Stimulated activated CD8-positive, alpha-beta memory T cell treated with anti-CD3 and anti-CD28 coated beads, Interleukin-12 subunit alpha, Interleukin-12 subunit beta, amount 100 ng/mL, for 1 hour (primary cell): ENCODE measurements at places on chromosomes 3 and 15.

GRCh38 chr3:194705761-194706160 lies 20.1 kb downstream of the FAM43A start:
- DNase-seq = no peak

GRCh38 chr3:41075975-41076374 lies 123.3 kb upstream of the CTNNB1 start:
- no peak for DNase-seq

- no peak for DNase-seq
Measured at GRCh38 chr15:86623236-86623635, 543.6 kb downstream of the AGBL1 start.

- no peak for DNase-seq
Measured at GRCh38 chr3:72179107-72179464, 394.1 kb upstream of the PROK2 start.

- no peak for DNase-seq
Measured at GRCh38 chr3:50515565-50516439, 12.4 kb upstream of the CACNA2D2 start.

GRCh38 chr3:10195366-10196089 lies 30.8 kb downstream of the IRAK2 start:
- no peak for DNase-seq

- DNase-seq = no peak
Measured at GRCh38 chr3:146884296-146884695, 279.1 kb upstream of the PLSCR5 start.

- DNase-seq = no peak
Measured at GRCh38 chr15:22891426-22892210, 53.2 kb downstream of the NIPA2 start.

GRCh38 chr3:31848911-31849310 lies 132.2 kb downstream of the OSBPL10 start:
- no peak for DNase-seq

GRCh38 chr3:56825567-56826438 lies 24.1 kb upstream of the ARHGEF3 start:
- DNase-seq = no peak

DNA sequence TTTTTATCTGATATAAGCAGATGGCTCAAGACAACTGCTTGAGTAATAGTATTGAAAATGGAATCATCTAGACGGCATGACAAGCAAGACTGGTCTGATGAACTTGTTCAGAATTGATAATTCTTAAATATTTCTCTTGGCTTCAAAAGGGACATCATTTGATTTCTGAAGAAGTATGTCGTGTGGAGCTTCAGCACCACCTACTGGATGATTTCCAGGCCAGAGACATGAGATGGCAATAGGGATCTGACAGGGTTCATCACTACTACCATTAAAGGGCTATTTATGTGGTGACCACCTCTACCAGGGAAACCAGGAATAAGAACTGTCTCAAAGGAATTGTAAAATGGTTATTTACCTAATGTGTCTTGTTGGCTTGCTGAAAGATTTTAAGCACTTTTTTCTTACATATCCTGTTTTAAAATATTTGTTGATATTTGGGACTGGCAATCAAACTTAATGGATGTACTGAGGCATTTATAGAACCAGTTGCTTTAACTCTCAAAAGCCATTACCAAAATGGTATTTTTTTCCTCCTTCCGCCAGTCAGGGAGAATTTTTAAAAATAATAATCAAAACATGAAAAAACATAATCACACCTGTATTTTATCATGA lies 99.5 kb upstream of the FAM98B start:
- DNase-seq = peak; percentile 25

GRCh38 chr3:160735826-160736225 lies 20.2 kb upstream of the PPM1L start:
- DNase-seq = no peak

GRCh38 chr3:29694783-29695182 lies 413.9 kb downstream of the RBMS3 start:
- DNase-seq = no peak

DNA sequence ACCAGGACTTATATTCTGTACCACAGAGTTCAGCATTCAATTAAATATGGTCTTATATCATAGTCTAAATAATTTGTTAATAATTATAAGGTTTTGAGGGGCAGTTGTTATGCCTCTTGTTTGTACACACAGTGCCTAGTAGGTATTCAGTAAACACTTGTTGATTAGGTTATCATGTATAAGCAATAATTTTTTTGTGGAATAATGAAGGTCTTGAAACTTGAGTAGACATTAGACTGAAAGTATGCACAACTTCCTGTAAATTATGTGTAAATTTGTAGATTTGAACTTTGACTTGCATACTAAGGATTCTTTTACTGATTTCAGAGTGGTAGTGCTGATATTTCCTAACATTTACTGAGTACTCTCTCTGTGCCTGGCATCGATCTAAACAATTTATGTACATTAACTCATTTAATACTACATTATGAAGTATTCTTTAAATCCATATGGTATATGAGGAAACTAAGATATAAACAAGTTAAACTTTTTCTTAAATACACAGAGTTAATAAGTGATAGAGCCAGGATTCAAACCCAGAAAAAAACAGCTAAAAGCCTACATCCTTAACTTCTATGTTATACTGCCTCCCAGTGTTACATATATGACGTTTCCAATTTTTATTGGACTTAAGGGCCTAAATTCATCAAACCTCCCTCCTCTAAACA lies 65.1 kb downstream of the GLCE start:
- no peak for DNase-seq
